ENCODE measurements at places on chromosomes 1 and 21.

GRCh38 chr1:157119448-157119847 lies 18.7 kb downstream of the ETV3 start:
- DNase-seq, result no peak

GRCh38 chr21:25343774-25344545 lies 263.3 kb downstream of the MRPL39 start:
- no peak for DNase-seq

DNA sequence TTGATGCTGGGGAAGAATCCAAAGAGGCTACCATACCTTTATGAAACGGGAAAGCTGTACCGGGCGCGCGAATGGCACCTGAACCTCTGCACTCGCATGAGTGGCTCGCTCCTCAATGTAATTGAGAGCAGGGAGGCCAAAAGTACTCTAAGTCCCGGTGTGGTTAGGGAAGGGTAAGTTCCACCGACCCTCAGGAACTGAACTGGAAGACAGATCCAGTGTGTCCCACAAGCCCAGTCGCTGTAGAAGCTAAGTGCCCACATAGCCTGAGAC lies 1.0 kb downstream of the GATAD2B start:
- DNase-seq, result no peak

- no peak for DNase-seq
These were observed 111.8 kb upstream of the PRMT6 start for GRCh38 chr1:106944721-106945120.

- no peak for DNase-seq
These were observed 18.4 kb downstream of the RNF2 start for GRCh38 chr1:185063719-185064118.

GRCh38 chr1:4603295-4604110 lies 50.9 kb upstream of the AJAP1 start:
- no peak for DNase-seq

DNA sequence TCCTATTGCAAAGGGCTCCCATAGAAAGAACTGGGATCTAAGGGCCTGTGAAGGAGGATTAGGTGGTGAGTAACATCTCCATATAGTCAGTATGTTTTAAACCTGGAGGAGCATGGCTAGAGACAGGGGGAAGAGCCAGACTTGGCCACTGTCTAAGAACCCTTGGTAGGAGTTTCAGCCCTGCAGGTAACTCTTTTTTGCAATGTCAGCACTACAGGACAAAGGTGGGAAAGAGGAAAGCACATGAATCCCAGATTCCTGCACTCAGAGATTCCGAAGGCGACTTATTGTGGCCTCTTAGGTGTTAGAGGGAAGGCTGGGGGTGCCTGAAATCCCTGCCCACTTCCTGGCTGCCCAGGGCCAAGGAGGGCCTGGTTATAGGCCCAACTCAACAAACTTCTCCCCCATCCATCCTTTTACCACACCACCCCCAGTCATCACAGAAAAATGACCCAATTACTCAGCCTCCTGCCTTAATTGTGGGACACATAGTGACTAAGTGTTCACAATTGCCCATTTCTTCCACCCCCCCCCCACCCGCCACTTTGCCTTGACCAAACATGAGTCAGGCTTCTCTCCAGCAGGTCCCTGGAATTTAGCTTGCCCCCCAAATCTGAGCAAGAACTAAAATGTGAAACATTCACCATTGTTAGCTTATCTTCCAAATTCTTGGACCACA lies 1.9 kb upstream of the NTNG1 start:
- DNase-seq, result no peak

DNA sequence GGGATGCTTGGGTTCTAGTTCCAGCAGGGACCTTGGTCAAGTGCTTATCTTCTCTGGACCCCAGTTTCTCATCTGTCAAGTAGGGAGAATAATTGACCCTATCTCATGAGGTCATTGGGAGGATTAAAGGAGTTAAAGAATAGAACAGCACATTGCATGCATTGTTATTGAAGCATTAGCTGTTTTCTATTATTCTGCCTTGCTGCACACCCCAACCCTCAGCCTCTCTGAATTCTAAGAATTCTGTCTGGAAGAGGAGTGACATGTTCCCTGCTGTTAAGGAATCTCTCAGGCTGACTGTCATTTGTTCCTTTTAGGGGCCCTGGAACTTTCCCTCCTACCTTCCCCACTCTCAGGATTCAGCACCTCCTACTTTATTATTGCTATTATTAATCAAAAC lies 73.9 kb downstream of the NENF start:
- DNase-seq, result no peak

DNA sequence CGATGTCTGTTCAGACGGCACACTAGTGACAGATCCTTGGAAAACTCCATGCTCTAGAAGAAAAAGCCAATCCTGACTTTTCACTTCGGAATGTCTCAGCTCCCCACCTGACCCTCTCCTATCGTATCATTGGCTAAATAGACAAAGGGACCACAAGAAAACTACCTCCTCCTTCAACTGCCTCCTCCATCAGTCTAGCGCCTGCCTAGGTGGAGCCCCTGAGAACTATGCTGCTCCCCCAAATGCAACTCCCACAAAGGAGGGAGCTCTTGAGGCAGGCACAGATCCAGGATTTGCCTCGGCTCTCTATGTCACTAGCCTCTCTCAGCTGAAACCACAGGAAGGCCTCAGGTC lies 148.4 kb downstream of the TOMM20 start:
- DNase-seq, result no peak

GRCh38 chr1:51732701-51733425 lies 116.0 kb downstream of the OSBPL9 start:
- DNase-seq, result no peak

- DNase-seq, result peak; percentile 31
These were observed 98.0 kb downstream of the WDR4 start for GRCh38 chr21:42781150-42781970.

- no peak for DNase-seq
These were observed 136.1 kb downstream of the PRDM2 start for GRCh38 chr1:13836136-13836535.

DNA sequence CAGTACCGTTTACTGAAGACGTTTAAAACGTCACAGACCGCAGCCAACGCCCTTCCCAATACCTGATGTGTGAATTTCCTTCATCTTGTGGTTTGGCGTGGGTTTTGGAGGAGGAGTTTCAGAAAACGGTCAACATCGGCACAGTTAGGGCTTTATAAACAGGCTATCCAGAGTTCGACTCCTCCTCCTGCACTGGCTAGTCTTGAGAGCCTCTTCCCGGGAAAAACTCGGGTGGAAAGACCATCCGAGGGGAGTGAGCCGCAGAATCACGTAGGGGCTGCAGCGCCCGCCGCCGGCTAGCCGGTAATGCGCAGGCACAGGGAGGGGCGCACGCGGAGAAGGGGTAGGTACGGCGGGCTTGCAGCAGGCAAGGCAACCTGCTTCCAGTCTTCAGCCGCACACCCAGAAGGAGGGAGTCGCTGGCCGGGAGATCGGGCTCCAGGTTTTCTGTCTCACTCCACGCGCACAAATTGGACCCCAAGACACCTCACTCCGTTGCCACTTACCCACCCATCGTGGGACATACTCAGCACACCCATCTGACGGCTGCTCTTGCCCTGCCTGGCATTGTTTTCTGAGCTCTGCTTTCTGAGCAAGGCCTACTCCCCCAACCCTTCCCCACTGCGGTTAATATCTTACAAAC lies 25.4 kb downstream of the SLC19A2 start:
- no peak for DNase-seq

DNA sequence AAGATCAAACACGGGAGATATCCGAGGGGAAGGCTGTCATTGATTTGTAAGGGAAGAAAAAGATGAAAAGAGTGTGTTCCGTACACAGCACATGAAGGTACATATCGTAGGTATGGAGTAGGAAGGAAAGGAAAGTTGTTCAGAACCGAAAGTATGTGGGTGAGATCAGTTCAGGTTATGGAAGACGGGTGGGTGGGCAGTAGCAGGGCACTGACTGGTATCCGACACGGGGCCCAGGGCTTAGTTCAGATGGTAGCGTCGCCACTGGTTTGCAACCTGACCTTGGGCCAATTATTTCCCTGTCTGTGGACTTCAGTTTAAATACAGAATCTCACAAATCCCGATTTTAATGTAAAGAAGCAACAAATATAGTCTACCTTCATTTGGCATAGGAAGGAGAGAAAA lies 27.8 kb upstream of the A3GALT2 start:
- no peak for DNase-seq

DNA sequence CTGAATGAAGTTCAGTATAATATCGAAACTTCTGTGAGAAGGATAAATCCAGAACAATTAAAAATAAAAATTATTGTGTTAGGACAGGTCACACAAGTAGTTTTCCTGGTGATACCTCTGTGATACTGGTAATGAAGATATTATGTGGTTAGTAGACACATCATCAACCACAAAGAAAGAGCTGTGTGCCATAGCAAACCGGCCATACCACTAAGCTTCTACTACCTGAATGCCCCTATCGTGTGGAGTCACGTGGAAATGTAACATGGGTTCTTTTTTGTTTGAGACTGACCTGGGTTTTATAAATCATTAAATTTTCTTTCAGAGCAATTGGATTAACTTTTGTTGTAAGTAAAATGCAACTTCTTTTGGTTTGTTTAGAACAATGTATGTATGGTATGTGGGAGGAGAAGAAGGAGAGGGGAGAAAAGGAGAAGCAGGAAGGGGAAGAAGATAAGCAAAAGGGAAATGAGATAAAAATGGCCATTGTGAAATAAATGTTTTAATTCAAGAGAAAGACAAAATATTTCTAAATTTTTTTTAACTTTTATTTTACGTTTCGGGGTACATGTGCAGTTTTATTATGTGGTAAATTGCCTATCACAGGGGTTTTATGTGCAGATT lies 58.2 kb upstream of the LRRC8B start:
- DNase-seq, result no peak

GRCh38 chr1:181135437-181135731 lies 46.9 kb downstream of the IER5 start:
- DNase-seq, result no peak

- DNase-seq, result no peak
These were observed 22.3 kb downstream of the IL6R start for GRCh38 chr1:154427173-154428139.

DNA sequence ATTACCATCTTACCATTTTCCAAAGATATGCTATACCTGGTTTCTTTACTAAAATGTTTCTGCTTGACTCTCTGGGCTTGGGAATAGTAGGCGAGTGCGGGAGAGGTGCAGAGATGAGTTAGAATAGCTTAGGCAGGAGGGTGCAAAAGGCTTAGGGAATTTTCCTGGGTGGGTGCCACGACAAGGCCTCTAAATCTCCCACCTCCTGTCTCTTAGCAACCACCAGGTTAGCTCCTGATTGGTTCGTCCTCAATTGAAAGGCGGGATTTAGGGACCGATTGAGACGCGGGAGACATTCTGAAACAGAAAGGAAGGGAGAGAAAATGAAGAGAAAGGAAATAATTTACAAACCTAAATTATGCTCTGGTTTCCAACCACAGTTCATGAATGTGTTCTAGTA lies 3.1 kb downstream of the ACKR1 start:
- no peak for DNase-seq

- no peak for DNase-seq
These were observed 114.3 kb downstream of the NAV1 start for GRCh38 chr1:201653233-201653632.

DNA sequence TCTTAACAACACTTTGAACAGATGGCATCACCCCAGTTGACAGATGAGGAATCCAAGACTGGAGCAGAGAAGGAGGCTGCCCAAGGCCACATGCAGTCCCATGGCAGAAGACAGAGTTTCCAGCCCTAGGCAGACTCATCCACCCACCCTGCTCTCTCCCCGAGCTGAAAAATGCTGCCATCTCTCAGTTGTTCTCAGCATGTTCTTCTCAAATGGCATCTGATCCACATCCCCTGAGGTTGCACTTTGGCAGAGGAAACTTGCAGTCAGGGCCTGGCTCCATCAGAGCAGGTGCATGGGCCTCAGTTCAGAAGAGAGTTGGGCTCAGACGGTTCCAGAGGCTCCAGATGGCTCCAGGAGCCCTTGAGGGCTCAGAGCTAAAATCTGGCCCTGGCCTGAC lies 709.4 kb downstream of the MATN1 start:
- DNase-seq, result no peak

DNA sequence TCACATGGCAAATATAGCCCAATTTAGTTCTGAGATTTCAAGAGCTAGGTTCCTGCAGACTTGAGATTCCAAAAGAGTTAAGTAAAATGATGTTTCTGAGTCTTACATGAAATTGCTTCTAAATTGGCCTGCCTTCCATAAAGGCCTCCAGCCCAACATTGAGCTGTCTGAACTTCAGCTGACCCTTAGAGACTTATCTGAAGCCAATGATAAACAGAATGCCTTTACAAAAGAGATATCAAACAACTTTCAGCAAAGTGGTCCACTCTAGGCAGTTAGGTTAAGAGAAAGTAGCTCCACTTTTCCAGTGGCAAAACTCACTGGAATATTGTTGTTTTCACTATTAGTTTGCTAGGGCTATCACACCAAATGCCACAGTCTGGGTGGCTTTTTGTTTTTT lies 6.3 kb upstream of the RC3H1 start:
- DNase-seq, result no peak

DNA sequence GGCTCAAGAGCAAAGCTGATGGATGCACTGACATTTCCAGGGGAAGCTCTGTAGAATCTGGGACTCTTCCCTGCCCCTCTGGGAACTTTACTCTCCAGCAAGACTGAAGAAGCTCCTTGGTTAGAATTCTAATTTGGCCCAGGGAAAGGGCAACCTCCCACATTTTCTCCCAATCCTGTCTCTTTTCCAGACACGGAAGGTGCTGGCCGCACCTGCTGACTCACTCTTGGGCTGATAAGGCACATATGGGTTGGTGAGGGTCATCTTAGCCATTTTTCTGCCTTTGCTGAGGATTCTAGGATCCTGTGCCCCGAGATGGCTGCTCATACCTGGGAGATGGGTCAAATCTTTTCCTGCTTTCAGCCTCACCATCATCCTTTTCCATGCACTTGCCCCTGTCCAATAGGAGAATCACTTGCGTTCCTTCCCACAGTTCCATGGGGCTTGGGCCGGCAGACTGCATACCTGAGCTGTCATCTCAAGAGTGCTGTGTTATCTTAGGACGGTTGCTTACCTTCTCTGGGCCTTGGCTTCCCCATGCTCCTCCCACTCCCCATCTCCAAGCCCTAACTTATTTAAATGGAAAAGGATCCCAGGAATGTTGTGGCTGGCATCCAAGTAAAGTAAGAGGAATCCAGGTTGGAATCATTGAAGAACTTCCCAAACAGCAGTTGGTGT lies 1.3 kb downstream of the TINAGL1 start:
- no peak for DNase-seq

- no peak for DNase-seq
These were observed 111.0 kb downstream of the GDAP2 start for GRCh38 chr1:117818456-117818855.

GRCh38 chr1:23865543-23865930 lies 2.6 kb downstream of the FUCA1 start:
- DNase-seq, result peak; percentile 9

DNA sequence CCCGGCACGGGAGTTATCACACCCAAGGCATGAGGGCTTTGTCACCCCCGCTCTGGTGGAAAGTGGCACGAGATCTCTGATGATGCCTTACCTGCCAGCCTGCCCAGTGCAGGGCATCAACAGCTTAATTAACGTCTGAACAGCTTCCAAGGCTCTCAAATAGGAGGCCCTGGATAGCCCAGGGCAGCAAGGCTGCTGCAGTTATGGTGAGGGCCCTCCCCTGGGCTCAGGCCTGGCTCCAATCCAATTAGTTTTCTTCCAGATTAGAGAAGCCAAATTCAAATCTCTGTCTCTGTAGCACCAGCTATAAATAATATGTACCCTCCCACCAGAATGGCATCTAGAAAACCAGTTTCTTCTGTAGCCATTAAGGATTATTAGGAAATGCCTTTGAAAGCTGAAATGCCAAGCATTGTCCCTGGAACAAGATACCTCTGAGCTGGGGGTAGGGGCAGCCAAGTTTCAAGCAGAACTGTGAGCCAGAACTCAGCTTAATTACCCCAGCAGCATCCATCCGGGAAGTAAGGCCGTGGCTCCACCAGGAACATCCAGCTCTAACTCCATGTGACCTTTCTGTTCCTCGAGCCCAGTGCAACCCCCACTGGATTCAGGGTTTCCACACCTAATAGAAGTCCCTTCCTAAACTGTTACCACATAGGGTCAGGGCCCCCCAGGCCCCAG lies 12.5 kb downstream of the QSOX1 start:
- no peak for DNase-seq

Data from right lung (tissue), 10 donors.